ENCODE measurements at places on chromosomes 7 and 10. TPM values are rescaled to one million over a fixed set of nuclear protein-coding genes. Genes with fewer than 3 reads are reported as not detected.
A peak's percentile ranks its signal among the peaks of the same experiment; 100 is the strongest.

Gene ADARB2
- 6.6 TPM for total RNA-seq

Gene SFTPA2
- total RNA-seq, result not detected

Gene MALRD1
- total RNA-seq, result 0.27 TPM

Gene PNLIPRP1
- not detected for total RNA-seq

Gene IFIT1B
- not detected for total RNA-seq

Gene GPR15LG
- total RNA-seq, result not detected

DNA sequence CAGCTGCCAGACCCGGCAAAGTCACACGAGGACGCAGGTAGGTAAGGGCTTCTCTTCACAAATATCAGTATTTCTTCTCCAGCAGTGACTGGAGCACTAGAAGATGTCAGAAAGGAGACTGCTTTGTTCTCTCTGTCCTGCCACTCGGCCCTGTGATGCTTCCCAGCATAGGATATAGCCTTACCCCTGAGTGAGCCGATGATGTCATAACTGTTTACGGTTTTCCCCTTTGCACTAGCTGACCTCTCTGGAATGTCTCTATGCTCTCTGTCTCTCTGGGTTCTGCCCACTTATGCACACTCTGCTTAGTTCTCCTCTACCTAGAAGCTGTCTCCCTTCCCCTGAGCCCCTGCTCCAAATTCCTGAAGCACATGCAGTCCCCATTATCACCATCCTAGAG, 167.5 kb upstream of the PODXL start:
- H3K4me1 ChIP-seq, result no peaks in the 10 kb centered on the region
- H3K4me3 ChIP-seq, result no peak overlapping the region
- H3K27me3 ChIP-seq, result peaks cover 58% of the 10 kb centered on the region
- H3K27ac ChIP-seq, result no peak overlapping the region

GRCh38 chr10:14271621-14272020, 59.1 kb downstream of the FRMD4A start:
- DNase-seq, result no peak
- no peaks in the 10 kb centered on the region for H3K36me3 ChIP-seq
- no peaks in the 10 kb centered on the region for H3K27me3 ChIP-seq
- peaks cover 25% of the 10 kb centered on the region for H3K4me1 ChIP-seq

DNA sequence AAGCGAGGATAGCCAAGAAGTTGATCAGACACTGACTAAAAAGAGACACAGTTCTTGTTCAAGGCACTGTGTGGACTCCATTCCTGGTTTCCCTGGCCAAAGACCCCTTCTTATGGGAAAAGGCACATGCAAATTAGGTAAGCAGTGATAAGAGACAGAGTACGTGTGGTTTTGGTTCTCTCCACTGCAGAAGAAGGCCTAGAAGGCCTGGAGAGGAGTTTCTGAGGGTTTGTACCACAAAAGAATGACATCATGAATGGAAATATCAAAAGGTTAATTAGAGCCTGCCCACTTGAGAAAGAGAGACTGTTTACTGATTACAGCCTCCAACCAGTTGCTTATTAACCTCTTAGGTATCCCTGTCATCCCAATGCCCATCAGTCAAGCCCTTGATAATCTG, 137.5 kb downstream of the ZNF365 start:
- no peak overlapping the region for H3K4me3 ChIP-seq
- H3K27me3 ChIP-seq, result no peaks in the 10 kb centered on the region
- H3K4me1 ChIP-seq, result peaks cover 16% of the 10 kb centered on the region
- DNase-seq, result no peak

- H3K27ac ChIP-seq, result no peak overlapping the region
- no peak overlapping the region for H3K4me3 ChIP-seq
- DNase-seq, result no peak
- peaks cover 12% of the 10 kb centered on the region for H3K4me1 ChIP-seq
Observed at GRCh38 chr7:93054975-93055374, 62.8 kb downstream of the SAMD9 start.

- peaks cover 23% of the 10 kb centered on the region for H3K4me1 ChIP-seq
- no peaks in the 10 kb centered on the region for H3K27me3 ChIP-seq
- peaks cover 2% of the 10 kb centered on the region for H3K36me3 ChIP-seq
- H3K4me3 ChIP-seq, result no peak overlapping the region
- no peak overlapping the region for H3K27ac ChIP-seq
Observed at GRCh38 chr10:36533861-36534260, 591.5 kb upstream of the ANKRD30A start.

- peaks cover 28% of the 10 kb centered on the region for H3K36me3 ChIP-seq
- no peak for DNase-seq
- H3K27me3 ChIP-seq, result peaks cover 46% of the 10 kb centered on the region
- H3K4me3 ChIP-seq, result peak overlapping the region; percentile 51
- no peak overlapping the region for H3K27ac ChIP-seq
Observed at GRCh38 chr7:130732980-130733930, 752 bp downstream of the KLF14 start.

DNA sequence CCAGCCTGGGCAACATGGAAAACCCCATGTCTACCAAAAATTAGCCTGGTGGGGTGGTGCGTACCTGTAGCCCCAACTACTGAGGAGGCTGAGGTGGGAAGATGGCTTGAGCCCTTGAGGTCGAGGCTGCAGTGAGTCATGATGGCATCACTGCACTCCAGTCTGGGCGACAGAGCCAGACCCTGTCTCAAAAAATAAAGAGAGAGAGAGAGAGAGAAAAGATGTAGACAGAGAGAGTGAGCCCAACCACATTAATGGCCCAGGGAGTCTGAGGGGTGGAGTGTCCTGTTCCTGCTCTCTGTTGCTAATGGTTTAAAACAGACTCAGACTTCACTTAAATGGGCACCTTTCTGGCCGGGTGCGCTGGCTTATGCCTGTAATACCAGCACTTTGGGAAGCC, 455.7 kb upstream of the GALNT17 start:
- no peak overlapping the region for H3K27ac ChIP-seq
- no peak overlapping the region for H3K4me3 ChIP-seq
- peaks cover 16% of the 10 kb centered on the region for H3K4me1 ChIP-seq
- no peaks in the 10 kb centered on the region for H3K36me3 ChIP-seq
- DNase-seq, result no peak

DNA sequence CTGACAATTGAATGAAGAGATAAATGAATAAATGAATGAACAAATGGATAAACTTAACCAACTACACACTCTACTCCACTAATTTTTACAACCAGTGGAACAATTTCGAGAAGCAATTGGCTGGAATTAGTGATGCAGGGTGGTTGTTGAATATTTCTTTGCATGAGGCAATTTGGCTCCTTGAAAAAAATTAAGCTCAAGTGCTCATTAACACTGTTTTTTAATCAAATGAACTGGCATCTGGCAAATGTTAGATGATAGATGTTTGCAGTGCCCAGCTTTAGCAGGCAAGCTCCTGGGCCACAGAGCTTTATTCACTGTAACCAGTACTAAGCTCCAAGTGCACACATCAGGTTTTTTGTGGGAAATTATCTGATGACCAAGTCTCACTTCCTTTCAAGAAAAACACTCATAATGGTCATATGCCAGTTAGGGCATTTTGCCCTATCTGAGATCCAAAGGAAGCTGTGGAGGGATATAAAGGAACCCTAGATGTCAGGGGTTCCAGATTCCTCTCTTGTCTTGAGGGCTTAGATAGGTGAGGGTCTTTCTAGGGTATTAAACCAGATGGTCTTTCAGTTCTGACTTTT, 16.4 kb upstream of the ADD3 start:
- no peak overlapping the region for H3K4me3 ChIP-seq
- H3K27me3 ChIP-seq, result no peaks in the 10 kb centered on the region
- H3K36me3 ChIP-seq, result no peaks in the 10 kb centered on the region
- no peak for DNase-seq
- H3K27ac ChIP-seq, result no peak overlapping the region

DNA sequence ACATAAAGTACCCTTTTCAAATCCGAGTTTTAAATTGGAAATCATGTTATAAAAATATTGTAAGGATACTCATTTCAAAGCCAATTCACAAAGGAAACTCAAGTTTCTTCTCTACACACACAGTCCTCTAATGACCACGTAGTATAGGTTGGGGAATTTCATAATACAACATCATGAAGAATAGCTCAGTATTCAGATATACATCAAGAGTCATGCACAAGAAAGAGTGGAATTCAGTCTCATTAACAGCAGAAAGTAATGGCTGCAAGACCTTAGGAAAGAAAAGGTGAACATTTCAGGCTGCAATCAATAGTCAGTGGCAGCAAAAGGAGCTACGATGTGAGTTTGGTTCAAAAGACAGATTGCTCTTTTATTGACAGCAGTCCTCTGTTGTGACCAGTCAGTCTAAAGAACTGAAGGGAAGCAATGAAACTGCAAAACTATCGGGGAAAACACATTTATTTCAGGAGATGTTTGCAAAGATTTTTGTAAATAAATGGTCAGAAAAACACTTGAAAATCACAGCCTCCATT, 317.2 kb downstream of the IPMK start:
- H3K4me3 ChIP-seq, result no peak overlapping the region
- H3K4me1 ChIP-seq, result peaks cover 18% of the 10 kb centered on the region
- no peak for DNase-seq
- H3K36me3 ChIP-seq, result no peaks in the 10 kb centered on the region

DNA sequence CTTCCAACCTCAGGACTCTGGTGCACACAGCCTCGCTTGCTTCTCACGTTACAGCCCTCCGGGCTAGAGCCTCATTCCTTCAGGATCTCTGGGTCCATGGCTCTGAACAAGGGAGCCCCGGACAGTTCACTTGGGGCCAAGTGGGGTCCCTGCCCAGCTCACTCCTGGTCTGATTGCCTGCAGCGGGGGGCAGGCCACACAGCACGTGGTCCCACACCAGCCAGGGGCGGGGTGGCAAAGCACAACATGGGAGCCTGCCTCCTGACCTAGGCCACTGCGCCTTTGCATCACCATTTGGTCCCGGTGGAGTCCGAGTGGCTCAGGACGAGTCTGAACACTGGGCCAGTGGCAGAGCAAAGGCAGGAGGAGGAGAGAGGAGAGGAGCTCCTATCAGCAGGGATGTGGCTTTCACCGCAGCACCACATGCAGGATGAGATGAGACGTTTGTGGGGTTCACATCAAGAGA, 13.4 kb upstream of the CRYGN start:
- no peak overlapping the region for H3K4me3 ChIP-seq
- H3K36me3 ChIP-seq, result no peaks in the 10 kb centered on the region
- peak overlapping the region; percentile 29 for H3K27ac ChIP-seq
- H3K27me3 ChIP-seq, result peaks cover 5% of the 10 kb centered on the region

Measured in chondrocyte (in vitro differentiated cells).